ENCODE measurements at places on chromosomes 13 and 19.

DNA sequence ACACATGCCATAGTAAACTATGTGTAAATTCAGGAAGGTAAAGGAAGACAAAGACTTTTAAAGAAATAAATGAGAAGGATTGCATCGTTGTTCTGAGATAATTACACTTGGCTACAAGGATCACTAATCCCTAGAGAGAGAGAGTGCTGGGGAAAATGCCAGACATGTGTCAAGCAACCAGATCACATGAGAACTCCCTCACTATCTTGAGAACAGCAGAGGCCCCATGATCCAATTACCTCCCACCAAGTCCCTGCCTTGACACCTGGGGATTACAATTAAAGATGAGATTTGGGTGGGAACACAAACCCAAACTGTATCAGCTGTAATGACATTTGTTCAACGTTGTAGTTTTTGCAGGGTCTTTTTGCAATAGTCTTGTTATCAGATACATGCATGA, 1600.9 kb upstream of the MIR17HG start:
- no peak for DNase-seq

- no peak for DNase-seq
Measured at GRCh38 chr19:1952635-1953034, 11.7 kb downstream of the CSNK1G2 start.

DNA sequence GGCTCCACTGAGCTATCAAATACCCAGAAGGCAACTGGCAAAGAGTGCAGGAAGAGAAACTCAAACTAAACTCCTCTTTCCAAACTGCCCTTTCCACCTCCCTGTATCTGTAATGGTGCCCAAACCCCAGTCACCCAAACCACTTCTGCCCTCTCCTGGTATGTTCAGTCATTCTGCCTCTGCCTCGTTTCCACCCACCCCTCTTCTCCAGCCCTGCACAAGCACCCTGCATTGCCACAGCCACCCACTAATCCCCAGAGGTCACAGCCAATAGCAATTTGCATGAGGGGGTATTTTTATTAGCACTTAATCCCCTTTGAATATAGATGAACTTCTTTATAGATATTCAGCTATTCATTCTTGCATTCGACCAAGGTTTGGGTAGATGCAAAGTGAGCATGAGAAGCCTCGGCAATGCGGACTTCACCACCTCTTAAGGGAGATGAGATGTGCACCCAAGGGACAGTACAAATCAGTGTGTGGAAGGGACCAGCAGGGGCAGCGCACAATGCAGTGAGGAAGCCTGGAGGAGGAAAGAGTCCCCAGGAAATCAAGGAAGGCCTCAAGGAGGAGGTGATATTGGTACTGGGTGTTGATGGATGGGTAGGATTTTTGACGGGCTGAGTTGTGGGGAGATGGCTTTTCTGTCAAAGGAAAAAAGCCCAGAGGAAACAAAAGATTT, 12.4 kb downstream of the TMEM272 start:
- peak; percentile 26 for DNase-seq

DNA sequence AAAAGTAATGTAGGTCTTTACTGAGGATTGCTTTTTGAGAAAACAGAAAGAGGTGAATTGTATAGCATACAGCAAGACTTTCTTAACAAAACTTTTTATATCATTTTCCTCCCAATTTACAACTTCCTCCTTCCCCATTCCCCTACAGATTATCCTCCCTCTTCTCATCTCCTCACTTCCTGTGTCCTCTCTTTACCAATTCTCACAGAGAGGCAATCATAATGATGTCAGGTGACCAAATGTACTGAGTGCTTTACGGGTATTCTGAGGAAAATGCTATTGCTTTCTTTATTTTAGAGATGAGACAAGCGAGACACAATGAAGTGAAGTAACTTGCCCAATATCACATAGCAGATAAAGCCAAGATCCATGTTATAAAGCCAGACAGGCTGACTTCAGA, 1.7 kb upstream of the MTMR6 start:
- no peak for DNase-seq

DNA sequence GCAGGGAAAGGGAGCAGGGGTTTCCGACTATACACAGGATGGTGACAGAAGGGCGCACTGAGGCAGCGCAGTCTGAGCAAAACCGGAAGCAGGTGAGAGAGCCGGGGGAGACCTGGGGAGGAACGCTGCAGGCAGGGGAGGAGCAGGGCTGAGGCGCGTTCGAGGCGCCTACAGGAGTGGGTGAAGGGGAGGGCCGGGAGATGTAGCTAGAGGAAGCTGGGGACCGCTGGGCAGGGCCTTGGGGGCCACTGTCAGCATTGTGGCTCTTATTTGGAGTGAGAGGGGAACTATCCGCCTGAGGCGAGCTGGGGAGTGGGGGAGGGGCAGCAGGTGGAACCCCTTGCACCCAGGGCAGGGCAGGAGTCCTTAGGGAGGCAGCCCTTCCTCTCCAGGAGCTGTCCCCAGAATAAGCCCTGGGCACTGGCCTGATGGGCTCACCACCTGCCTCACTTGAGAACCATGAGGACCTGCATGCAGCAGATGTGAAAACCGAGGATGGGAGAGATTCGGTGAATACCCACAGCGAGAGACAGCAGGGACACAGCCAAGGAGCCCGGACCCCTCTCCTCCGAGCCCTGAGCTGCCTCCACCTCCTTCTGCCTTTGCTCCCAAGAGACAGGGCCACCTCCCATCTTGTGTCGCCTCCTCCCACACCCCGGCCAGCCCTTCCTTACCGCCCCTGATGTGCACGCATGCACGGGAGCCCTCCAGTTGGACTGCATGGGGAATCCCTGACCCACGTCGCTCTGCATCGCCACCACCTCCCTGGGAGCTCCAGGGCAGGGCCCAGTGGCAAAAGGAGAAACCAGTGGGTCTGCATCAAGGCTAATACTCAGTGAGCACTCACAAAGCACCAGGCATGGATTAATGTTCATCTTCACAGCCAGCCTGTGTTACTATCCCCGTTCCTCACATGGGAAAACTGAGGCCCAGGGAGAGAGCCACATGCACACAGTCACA, 10.3 kb downstream of the AKT2 start:
- DNase-seq, result no peak

DNA sequence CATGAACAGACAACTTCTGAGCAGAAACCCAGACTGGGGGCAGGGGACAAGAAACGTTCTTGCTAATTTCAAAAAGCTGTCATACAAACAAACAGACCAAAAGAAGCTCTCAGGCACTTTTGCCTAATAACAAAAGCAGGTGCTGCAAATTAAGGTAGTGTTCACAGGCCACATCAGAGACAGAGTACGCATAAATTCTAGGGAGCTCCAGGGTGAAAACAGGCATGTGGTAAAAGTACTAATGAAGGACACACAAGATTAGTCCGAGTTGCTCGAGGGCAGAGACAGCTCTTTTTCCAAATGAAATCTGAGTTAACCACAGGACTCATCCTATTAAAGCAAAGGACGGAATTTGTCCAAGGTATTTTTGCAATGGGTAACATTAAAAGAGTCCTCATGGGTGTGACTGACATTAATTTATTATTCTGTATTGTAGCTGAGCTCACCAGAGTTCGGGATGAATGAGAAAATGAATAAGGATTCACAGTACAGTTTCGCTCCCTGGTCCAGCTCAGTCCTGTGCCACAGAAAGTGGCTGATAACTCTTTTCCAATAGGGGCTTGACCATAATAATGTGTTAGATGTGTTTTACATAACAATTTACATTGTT, 197.3 kb downstream of the LHFPL6 start:
- no peak for DNase-seq
